DMS53 (cell line): ENCODE measurements at places on chromosomes 5 and 9.

- no peak for DNase-seq
Measured at GRCh38 chr5:90131383-90132133, 278.0 kb downstream of the CETN3 start.

DNA sequence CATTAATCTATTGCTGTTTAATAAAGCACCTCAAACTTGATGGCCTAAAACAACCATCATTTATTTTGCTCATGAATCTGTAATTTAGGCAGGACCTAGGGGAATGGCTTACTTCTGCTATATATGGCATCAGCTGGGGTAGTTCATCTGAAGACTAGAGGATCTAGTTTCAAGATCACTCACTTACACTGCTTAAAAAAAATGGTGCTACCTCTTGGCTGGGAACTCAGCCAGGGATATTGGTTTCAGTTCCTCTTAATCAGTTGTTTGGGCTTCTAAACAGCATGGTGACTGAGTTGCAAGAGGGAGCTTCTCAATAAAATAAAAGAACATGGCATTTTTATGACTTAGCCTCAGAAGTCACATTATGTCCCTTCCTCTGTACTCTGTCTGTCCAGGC lies 142.0 kb downstream of the FAM114A2 start:
- DNase-seq: peak; percentile 21

GRCh38 chr5:158569534-158569933 lies 530.2 kb downstream of the EBF1 start:
- no peak for DNase-seq

DNA sequence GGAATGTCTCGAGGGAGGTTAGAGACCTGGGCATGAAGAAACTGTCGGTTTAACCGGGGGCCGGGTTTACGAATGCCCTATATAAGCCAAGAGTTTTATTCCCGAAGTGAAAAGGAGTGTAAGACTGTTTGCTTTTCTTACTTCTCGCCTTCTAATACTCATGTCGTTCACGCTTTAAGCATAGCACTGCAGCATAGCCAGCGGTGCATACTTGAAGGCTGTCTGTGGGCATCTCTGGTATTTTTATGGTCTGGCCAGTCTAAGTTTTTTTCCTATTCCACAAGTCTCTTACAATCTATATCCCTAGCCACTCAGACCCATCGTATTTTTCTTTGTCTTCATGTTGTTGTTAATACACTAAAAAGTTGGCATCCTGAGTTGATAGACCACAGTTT lies 1.2 kb downstream of the UHRF2 start:
- peak; percentile 54 for DNase-seq

DNA sequence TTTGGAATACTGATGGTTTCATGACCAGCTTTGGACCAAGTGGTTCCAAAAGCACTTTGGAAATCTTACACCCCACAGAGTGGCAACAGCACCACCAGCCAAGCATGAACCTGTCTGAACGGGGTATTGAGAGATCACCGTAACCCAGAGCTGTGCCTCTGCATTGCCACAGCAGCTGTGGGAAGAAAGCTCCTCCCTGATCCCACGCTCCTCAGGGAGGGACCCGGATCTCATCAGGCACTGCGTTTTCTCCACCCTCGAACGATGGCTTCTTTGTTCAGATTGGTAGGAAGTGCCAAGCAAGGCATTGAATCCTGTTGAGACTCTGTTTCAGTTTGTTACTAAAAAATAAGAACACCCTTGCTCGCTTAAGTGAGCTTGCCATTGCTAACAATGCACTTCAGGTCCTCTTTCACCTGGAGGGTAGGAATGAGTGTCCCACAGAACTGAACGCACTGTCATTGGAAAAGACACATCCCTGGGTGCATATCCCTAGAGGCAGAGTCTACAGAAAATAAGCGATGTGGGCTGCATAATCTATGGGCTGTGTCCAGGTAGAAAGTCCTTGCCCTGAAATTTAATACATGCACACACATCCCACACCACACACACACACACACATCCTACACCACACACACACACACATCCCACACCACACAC lies 118.0 kb upstream of the ICE1 start:
- DNase-seq: peak; percentile 8

DNA sequence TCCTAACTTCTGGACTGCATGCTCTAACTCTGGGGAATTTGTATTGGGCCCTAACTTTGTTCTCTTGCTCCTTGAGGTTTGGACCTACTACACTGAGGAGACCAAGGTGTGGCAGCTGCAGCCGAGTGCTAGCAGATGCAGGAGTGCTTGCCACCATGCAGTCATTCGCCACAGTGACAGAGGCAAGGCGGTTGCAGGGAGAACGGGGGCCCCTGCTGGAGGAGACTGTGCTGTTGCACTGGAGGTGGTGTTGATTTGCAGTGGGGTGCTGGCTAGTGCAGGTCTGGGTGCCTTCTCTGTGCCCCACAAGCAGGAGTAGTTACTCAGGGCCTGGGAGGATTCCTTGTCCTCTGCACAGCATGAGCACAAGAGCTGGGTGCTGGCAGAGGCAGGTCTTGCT lies 22.4 kb upstream of the DIRAS2 start:
- peak; percentile 4 for DNase-seq

GRCh38 chr5:25713259-25713658 lies 1068.5 kb upstream of the CDH10 start:
- DNase-seq: peak; percentile 14

DNA sequence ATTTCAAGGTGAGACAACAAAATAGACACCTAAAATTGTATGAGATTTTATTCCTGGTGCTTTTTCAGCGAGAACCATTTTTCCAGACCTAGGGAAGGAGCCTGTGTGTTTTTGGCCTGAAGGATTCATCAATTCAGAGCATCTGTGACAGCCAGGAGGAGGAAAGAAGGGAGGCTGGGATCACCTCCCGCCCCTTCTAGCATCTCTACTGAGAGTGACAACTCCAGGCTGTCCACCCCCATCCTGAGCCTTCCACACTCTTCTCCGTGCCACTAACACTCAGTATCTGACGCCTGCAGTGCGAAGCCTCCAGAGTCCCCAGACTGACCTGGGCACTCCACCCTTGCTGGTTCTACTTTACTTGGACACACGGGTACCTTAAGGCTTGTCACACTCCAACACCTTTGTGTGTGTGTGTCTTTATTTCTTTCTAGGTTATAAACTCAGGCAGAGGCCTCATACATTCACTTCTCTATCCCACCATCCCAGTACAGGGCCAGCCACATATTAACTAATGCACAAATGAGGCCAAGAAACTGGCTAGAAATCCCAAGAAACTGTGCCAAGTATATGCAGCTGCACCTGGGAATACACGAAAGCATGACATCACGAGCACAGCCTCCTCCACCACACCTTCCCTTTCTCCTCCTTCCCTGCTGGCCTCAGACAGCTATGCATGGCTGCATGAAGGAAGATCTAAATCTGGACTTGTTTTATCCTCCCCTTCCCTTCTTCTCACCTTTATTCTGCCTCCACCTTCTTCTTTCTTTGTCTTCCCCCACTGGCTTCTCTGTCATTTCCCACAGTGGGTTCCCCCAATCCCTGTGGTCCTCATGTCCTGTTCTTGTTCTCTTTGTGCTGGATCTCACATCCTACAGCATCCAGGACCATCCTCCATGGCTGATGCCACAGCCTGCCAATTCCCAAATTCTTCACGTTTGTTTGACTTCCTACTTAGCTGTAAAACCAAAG lies 16.0 kb downstream of the S1PR3 start:
- no peak for DNase-seq

DNA sequence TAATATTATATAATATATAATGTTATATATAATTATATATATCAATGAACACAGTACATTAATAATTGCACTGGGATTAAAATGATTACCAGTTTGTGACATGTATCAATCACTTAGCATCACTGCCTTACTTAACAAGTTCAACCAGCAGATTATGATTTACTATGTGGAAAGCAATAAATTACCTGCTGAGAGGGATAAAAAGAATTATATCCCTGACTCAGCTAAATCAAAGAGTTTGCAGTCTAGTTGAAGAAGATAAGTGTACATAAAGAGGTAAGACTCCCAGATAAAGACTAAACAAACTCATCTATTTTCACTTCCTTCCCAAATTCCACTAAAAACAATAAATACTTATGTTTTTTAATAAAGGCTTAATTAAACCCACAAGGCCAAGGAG lies 11.2 kb downstream of the PLAA start:
- no peak for DNase-seq

DNA sequence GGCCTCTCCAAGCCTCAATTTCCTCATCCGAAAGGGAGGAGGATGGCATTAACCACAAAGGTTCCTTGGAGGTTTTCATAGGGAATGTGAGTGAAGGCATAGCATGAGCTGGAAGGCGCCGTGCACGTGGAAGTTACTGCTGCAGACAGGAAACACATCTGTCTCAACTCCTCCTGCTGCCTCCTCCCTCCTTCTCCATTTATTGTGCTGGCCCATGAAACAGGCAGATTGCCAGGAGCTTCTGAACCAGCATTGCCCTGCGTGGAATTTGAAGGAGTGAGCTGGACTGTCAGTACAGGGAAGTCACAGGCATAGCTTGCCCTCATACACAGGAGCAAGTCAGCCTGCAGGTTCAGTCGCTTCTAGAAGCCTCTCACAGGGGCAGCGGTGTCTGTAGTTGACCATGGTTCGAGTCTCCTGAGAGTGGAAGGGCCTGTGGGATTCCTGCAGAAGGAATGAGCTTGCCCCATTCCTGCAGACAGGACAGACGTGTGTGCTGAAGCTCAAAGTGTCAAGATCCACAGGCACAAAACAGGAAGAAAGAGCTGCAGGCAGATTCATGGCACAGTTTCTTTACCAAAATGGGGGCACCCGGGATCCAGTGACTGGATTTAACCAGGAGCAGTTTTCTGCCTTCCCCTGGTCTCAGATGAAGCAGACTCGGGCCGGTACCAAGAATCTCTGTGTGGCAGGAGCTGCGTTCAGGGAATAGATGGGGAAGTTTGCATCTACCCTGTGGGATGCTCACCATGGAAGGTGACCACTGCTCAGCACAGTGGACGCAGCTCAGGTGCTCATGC lies 48.7 kb upstream of the CTSL start:
- DNase-seq: no peak

GRCh38 chr9:133854765-133855164 lies 116.6 kb upstream of the SARDH start:
- no peak for DNase-seq

DNA sequence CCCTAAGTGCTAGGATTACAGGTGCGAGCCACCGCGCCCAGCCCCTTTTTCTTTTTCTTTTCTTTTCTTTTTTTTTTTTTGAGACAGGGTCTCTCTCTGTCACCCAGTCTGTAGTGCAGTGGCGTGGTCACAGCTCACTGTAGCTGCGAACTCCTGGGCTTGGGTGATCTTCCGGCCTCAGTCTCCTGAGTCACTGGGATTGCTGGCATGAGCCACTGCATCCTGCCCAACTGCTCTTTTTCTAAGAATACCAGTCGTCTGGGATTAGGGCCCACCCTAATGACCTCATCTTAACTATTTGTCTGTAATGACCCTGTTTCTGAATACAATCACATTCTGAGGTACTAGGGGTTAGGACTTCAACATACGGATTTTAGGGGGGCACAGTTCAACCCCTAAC lies 34.1 kb upstream of the NANS start:
- DNase-seq: no peak

GRCh38 chr5:78133423-78133822 lies 161.1 kb downstream of the AP3B1 start:
- DNase-seq: no peak

DNA sequence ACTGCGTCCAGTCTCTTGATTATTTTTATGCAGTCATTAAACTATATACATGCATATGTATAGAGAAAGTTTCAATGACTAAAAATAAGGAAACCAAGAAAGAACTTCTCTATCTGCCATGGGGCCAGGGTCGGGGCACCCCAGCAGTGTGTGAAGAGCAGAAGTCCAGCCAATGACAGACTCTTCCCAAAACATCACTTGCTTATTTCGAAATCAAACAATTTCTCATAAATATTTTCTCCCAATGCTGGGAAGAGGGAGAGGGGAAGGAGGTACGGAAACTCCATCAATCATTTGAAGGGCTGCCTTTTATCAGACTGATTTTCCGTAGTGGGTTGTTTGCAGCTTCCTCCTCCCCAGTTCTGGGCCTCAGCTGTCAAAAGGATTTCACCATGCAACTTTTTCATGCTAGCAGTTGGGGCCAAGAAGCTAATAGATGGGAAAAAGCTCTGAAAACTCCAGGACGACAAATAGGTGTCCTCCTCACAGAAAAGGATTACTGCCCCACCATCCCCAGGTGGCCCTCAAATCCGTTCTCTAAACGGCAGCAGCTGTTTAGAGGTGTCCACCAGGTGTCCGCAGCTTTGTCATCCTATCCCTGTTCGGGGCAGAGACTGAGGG lies 617 bp upstream of the FPGS start:
- DNase-seq: peak; percentile 88

GRCh38 chr5:33308586-33308985 lies 132.2 kb upstream of the TARS1 start:
- DNase-seq: no peak

GRCh38 chr9:116792271-116792670 lies 105.2 kb downstream of the TRIM32 start:
- no peak for DNase-seq

GRCh38 chr9:134526584-134527477 lies 114.8 kb upstream of the COL5A1 start:
- DNase-seq: no peak

DNA sequence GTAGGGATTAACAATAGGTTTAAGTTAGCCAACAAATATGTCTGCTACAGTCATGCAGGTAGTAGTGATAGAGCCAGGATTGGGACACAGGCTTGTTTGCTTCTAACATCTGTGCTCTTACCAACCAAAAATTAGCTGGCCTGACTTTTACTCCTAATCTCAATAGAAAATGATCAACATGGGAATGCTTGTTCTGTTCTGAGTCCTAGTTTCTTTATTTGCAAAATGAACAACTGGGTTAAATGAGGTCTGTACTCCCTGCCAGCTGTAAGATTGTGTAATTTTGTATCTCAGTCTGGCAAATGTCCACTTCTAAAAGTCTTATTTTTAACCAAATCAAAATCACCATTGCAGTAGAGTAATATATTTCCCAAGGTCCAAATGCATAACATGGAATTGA lies 216.8 kb downstream of the NMUR2 start:
- DNase-seq: no peak

DNA sequence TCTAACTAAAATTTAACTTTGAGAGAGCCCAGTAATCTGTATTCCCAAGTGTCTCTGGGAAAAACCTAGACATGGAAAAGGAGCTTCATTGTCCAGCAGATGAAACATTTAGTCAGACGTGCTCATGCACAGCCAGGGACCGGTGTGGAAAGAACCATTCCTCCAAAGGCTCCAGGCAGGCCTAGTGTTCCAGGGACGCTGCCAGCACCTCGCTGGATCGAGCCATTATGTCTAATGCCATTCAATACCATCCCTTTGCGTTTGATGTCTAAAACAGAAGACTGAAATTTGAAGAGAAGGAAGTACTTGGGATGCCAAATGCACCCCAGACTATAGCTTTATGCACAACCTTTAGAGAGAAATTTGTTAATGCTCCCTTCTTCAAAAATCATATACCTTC lies 1.4 kb upstream of the CHSY3 start:
- peak; percentile 9 for DNase-seq

- DNase-seq: peak; percentile 6
Measured at GRCh38 chr5:159642379-159642778, 273.9 kb upstream of the ADRA1B start.

DNA sequence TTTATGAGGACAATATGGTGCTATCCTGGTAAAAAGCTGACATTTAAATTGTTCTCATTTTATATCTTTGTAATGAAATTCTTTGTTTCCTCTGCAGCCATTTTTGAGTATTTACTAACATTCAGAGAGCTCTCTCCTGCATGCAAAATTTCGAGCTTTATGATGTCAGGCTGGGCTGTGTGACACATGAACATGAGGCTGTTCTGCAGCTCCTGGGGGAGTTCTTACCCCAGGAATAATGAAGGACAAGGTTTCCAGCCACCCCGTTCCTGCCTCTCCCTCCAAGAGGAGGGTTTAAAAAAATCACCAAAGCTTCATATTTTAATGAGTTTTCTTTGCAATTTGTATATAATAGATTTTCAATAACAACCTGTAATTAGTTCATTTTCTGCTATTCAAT lies 252.4 kb downstream of the HSPA4 start:
- DNase-seq: no peak
